ENCODE measurements at places on chromosomes 6 and 20. TPM values are rescaled to one million over a fixed set of nuclear protein-coding genes. Genes with fewer than 3 reads are reported as not detected.
A peak's percentile ranks its signal among the peaks of the same experiment; 100 is the strongest.

KHDC1L gene
- not detected for polyA plus RNA-seq

DEFB125 gene
- polyA plus RNA-seq: not detected

DNA sequence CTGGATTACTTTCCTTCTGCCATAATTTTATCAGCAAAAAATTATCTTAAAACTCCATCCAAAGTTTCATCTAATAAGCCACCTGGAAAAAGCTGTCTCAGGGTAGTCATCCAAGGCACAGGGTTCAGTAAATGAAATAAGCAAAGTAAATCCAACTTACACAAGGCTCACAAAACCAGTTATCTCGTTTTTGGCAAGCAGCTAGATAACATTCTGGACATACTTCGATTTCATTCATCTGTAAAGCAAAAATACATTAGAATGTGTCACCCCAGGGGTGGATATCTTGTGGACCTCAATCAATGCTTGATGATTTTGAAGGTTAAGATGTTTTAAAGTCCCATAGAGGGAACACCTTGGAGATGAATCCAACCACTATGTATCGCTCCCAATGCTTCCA is 73.1 kb downstream of the ZMYND8 start:
- DNase-seq: no peak

- no peak for DNase-seq
Measured at GRCh38 chr6:160455081-160455480, 106.9 kb downstream of the SLC22A3 start.

RBBP8NL gene
- 12.2 TPM for polyA plus RNA-seq

DNA sequence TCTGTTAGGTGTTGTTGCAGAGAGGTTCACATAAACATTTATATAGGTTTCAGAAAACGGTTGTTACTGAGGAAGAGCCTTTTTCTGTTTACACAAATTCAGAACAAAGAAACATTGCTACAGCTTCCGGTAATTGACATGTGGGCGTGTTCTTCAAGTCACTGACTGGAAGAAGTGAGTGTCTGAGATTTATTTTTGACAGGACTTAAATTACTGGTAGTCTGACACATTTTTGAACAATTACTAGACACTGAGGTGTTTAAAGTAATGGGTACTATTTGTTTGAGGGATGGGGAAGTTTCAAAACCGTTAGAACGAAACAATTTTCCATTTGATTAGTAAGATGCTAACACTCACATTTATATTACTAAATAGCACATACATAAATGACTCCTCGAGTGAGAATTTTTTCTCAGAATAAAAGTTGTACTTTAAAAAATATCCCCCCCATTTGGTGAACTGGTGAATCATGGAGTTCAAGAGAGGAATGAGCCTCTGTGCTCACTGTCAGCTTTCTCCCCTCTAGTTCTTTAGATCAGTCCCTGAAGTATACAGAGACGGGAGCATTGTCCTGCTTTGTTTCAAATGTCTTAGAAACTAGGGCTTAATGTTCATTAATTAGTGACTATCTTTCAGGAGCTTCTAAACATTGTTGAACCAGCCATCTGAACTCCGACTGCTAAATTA is 98.7 kb downstream of the TSHZ2 start:
- DNase-seq: peak; percentile 6

DNA sequence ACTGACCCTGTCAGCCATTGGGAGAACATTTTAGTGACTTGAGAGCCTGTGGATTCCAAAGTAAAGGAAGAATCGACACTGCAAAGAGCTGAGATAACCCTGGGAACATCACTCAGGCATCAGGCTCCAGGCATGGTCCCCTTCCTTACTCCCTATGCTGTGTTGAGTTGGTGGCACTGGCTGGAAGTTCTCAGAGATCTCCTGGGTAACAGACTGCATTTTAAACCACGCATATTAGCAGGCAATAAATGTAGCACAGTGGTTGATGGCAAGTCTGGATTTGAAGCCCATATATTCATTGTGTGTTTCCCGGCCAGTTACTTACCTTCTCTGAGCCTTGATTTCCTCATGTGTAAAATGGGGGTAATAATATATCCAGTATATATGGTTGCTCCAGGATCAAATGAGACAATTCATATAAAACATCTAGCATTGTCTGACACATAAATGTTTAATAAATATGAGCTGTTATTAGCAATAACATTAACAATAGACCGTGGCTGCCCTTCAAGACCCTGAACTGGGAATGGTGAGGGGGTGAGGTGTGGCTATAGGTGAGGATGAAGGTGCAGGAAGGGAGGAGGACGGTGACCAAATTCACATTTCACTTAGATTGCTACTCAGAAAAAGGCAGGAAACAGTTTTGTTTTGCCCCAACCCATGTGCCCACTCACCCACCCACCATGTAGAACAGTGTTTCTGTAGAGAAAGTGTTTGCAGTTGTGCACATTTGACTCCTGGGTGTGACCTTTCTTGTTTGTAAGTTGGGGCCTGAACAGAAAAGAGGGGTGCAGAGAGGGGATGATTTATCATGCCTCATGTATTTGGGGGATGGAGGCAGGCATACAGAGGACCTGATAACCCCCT is 2.1 kb downstream of the PLCG1 start:
- no peak for DNase-seq

MAP7 gene
- polyA plus RNA-seq: 24.4 TPM

GRCh38 chr6:117938311-117938995 is 31.4 kb downstream of the SLC35F1 start:
- DNase-seq: no peak

DNMT3B gene
- polyA plus RNA-seq: 0.45 TPM
